CD4-positive, CD25-positive, alpha-beta regulatory T cell (primary cell): ENCODE measurements at places on chromosomes 6 and 20.

- DNase-seq = no peak
Measured at GRCh38 chr6:95274686-95275235, 302.6 kb upstream of the MANEA start.

- DNase-seq = peak; percentile 62
Measured at GRCh38 chr6:156395276-156395675, 381.9 kb upstream of the ARID1B start.

DNA sequence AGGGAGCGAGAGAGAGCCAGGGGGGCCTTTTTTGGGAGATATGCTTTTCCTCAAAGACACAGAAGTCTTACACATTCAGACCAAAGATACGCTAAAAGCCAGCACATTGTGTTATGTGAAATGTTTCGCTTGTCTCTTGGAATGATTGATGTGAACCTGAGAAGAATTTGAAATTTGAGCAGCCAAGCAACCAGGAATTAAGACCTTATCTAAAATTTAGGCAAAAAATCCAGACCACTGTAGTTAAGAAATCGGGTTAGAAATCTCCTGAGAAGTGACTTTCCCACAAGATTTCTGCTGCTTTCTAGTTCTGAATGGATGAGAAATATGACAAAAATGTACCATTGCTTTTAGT lies 223.2 kb upstream of the GMDS start:
- DNase-seq = no peak

- DNase-seq = no peak
Measured at GRCh38 chr20:4637081-4637797, 84.5 kb upstream of the PRND start.

GRCh38 chr6:155066361-155066760 lies 71.2 kb downstream of the TIAM2 start:
- DNase-seq = no peak

GRCh38 chr6:4208158-4208557 lies 72.8 kb upstream of the ECI2 start:
- DNase-seq = no peak

- DNase-seq = no peak
Measured at GRCh38 chr6:48109944-48110343, 1.1 kb downstream of the PTCHD4 start.

- no peak for DNase-seq
Measured at GRCh38 chr6:37511910-37512399, 12.3 kb upstream of the CCDC167 start.

GRCh38 chr6:89140347-89141156 lies 5.3 kb upstream of the PM20D2 start:
- no peak for DNase-seq

DNA sequence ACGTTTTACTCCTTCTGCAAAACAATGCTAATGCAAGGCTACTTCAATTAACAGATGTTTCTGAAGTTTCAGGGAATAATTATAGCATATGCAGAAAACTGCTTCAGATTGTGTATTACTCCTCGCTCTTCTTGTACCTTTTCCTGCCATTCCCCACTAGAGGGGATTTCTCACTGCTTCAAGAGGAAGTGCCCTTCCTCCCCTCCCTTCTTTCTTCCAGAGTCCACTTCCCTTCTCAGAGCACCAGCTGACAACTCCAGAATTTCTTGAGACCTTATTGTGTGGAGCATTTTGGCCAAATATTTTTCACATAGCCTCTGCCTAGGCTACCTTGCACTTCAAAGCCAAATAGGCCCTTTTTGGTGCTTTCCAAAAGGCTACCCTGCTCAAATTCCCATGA lies 12.7 kb upstream of the MCUR1 start:
- no peak for DNase-seq

DNA sequence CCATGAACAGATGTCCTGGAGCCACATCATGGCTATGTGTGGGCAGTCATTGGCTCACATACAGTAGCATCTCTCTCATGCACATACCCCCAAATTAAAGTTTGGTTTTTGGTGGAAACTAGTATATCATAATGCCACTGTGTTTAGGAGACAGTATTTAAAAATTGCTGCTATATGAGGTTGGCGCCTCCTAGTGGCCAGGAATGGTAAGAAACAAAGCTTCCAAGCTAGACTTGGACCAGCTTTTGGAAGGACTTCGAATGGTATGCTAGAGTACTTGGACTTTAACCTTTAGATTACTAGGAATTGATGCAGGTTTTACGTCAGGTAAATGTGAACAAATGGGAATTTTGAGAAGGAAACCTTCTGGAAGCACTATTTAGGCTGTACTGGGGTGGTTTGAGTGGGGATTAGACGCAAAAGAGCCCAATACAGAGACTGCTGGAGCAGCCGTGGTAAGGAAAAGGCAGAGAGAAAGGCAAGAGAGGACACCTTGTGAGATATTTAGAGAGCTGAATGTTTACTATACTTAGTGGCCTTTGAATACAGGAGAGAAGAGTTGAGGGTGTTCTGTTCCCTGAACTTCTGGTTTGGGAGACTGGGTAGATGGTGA lies 23.8 kb downstream of the PRSS35 start:
- peak; percentile 59 for DNase-seq

DNA sequence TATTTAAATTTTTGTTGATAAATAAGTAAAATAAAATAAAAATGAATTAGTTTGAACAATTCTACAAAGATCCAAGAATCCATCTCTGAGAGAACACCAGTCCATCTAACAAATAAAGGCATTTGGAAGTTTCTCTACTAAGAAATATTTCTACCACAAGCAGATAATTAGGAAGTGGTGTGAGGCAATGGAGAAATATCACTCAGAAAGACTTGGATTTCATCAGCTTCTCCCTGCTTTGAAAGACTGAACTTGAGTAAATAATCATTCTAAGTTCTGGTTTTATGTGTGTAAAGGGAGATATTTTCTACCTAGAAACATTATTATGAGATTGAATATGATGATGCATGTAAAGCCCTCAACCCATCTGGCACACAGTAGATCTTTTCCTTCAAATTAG lies 17.8 kb upstream of the TCF21 start:
- DNase-seq = no peak

- no peak for DNase-seq
Measured at GRCh38 chr6:154522576-154522975, 12.1 kb upstream of the CNKSR3 start.

DNA sequence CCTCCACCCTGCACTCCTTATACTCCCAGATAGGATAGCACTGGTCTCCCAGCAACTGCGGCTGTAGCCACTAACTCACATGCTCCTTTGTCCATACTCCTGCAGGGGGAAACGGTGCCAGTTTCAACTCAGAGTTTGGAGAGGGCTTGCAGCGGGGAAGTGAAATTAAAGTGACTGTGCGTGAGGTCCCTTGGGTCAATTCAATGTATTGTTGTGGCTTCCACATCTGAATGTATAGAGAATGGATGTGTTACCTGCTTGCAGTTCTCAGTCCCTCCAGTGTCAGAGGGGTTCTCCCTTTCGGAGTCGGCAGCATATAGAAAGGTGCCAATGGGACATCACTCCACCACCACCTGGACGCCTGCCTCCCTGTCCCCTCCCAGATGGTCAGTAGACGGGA lies 93.6 kb upstream of the CNKSR3 start:
- DNase-seq = no peak

DNA sequence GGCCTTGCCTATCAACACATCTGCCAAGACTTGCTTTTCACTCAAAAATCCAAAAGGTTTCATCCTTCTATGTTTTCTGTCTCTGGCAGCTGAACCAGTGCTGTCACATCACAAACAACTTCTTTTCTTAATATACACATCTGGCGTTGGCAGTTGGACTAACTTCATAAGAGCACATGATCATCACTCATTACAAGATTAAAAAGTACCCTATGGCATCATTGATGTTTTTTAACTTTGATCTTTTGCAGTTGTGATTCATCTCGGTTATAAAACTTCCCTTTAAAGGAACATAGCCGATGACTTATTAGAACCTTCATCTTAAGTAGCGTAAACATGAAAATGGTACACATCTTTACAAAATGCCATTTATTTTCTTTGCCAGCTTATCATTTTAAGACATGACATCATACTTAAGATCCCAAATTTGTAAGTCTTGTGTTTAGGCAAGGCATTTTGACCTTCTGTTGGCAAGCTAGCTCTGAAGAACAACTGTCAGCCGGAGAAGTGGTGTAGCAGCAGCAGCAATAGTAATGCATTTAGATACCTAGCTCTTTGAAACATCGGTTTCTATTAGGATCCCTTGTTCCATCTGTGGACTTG lies 64.2 kb upstream of the SUPT3H start:
- DNase-seq = peak; percentile 46

DNA sequence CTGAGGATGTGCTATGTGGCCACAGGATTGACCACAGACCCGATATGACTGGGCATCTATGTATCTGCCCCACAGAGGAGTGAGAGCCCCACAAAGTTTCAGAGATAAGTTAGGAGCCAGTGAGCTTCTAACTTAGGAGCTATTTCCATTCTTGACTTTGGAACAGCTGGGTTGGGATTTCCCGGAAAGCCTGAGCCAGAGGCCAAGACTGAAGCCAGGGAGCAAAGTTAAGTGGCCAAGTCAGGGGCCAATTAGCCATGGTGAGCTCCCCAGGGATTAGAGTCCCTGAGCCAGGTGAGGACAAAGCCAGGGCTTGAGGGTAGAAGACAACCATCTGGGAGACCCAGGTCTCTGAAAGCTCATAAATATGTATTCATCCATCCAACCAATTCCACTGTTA lies 143.6 kb downstream of the MAFB start:
- no peak for DNase-seq

- DNase-seq = no peak
Measured at GRCh38 chr20:11158589-11158988, 484.8 kb upstream of the JAG1 start.

GRCh38 chr20:41023549-41023948 lies 5.1 kb upstream of the TOP1 start:
- no peak for DNase-seq

- DNase-seq = no peak
Measured at GRCh38 chr6:43311666-43312065, 3.0 kb upstream of the CRIP3 start.

GRCh38 chr20:45798935-45799642 lies 7.3 kb downstream of the DNTTIP1 start:
- peak; percentile 45 for DNase-seq

DNA sequence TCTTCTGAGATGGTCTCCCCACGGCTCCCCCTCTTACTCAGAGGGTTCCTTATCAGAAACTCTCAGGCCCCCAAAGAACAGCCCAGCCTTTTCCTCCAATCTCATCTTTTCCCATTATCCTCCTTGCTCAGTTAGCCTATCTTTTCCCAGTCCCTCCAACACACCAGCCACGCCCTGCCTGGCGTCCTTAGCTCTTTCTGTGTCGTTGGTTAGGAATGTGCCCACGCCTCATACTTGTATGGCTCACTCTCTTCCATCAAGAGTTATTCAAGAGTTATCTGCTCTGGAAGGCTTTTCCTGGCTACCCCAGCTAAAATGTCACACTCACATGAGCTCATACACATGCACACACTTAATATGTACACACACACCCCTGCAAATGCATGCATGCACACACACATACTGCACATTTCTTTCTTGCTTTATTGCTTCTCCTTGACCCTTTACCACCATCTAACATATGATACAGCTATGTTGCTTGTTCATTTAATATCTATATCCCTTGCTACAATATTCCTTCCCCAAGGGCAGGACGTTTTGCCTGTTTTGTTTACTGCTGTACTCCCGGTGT lies 37.6 kb downstream of the SLC2A10 start:
- no peak for DNase-seq

DNA sequence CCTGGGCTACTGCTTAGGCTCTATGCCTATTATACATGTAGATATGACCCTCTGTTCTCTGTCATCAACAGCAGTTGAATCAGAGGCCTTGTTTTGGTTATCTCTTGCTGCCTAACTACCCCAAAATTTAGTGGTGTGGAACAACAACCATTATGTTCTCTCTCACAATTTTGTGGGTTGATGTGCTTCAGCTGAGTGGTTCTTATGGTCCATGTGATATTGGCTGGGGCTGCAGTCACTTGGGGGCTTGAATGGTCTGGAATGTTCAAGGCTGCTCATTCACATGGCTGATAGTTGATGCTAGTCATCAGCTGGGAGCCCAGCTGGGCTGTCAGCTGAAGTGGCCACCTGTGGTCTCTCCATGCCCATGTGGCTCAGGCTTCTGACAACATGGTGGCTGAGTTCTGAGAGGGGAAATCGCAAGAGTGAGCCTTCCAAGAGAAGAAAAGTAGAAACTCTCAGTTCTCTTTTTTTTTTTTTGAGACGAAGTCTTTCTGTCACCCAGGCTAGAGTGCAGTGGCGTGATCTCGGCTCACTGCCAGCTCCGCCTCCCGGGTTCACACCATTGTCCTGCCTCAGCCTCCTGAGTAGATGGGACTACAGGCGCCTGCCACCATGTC lies 47.8 kb downstream of the SHLD1 start:
- DNase-seq = no peak

DNA sequence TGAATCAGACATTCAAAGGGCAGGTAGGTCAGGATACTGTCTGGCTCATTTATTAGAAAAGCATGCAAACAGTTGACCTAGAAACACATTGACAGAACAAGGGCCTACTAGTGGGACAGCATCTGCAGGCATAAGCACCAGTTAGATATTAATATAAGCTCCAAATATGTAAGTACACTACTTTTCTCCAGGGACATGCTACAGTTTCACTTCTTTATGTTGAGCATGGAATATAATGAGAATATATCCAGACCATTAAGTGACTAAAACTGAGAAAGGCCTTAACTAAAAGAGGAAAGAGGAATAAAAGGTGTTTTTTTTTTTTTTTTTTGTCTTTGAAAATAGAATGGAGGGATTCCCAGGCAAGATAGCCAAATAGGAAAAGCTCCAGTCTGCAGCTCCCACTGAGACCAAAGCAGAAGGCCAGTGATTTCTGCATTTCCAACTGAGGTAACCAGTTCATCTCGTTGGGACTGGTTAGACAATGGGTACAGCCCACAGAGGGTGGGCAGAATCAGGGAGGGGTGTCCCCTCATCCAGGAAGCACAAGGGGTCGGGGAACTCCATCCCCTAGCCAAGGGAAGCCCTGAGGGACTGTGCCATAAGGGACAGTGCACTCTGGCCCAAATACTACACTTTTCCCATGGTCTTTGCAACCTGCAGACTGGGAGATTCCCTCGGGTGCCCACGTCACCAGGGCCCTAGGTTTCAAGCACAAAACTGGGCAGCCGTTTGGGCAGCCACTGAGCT lies 251.6 kb downstream of the PHF3 start:
- no peak for DNase-seq

DNA sequence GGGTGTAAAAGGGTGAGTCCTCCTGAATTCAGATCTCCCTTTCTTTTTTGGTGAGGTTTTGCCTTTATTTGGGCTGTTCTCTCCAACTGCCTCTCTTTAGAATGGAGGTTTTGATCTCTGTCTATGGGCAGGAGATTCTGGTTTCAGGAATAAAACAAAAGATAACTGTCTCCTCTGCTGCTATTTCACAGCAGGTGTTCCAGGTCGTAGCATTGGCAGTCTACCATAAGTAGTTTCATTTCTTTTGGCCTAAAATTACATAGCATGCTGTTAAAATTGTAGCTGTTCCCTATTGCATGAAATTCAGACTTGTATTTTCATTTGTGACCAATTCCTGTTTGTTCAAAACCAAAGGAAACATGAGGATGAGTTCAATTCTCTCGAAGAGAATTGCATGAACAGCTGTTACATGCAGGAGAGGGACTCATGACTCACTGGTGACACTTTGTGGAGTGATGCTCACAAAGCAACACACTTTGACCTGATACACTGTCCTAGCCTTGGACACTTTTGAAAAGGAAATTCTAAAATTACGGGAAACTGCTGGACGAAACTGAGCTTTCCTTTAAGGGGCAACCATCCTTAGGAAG lies 76.8 kb upstream of the SIRPG start:
- DNase-seq = no peak
